ENCODE measurements at places on chromosomes 3 and 15.

DNA sequence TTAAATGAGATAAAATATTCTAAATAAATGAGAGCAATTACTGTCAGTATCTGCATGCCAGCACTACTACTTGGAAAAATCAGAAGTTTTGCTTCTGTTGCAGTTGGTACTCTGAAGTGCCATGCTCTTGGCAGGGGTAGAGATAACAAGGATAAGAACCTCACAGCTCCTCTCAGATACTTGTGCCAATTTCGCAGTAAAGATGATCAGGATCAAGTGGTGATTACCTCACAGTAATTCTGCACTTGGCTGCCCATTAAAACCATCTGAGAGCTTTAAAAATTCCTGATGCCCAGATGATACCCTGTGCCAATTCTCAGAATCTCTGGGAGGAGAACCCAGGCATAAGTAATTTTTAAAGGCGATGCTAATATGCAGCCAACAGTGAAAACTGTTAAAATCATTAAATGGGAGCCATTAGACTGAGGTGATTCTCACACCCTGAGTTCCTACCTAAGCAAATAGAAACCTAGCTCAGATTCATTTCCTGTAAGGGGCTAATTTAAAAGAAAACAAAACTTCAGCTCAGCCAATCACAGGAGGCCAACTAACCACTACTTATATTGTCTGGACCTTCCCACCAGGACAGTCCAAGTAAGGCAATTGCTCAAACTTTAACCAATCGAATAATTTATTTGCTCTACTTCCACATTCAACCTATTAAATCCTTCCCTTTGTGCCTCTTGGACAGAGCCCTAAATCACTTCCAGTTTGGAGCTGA is 171.2 kb downstream of the KCNMB2 start:
- no peak for DNase-seq

DNA sequence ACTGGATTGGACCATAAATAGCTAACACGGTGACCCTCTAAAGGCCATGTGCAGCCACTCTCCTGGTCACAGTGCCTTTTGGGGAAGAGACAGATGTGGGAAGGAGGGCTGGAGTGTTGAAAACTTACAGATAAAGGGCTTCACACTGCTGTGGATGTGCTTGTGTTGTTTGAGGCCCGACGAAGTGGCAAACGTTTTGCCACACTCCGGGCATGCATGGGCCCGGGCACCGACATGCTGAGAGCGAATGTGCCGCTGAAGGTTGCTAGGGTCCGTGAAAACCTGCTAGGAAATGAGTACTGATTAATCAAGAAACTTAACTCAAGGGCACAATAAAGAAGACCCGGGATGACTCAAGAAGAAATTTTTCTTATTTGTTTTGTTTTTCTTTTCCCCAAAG is 542.6 kb downstream of the MECOM start:
- DNase-seq: no peak

DNA sequence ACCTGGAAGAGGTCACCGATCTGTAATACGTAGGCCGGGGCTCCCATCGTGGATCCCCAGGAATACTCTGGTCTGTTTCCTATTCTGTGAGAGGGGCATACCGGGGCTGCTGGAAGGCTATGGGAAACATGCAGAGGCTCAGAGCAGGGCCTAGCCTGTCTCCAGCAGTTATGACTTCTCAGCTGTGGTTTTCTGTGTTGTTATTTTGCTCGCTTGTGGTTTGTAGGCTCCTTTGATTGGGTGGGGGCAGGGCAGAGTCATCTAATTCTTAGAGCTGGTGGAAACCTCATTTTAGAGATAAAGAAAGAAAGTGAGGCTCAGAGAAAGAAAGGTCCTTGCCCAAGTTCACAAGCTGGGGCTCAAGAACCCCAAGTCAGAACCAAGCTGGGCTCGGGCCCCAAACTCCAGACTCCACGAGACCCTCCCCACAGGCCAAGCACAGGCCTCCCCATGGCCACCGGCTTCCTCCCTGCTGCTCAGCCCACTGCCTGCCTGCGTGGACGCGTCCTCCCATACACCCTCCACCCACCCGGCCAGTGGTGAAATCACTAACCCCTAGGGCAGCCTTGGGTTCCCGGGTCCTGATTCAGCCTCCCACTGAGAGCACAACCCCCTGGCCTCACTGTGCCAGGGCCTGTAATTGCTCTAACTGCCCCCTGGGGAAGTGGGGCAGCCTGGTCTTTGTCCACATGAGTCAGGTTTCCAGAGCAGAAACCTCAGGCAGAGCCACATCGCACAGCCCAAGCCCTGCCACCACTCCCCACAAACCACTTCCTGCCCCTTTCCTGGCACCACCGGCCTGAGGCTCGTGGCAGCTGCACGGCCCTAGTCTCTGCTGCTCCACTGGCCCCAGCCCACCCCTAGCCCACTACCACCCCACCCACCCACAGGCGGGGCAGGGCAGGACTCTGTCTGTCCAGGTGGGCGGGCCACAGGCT is 270.8 kb downstream of the UACA start:
- no peak for DNase-seq

DNA sequence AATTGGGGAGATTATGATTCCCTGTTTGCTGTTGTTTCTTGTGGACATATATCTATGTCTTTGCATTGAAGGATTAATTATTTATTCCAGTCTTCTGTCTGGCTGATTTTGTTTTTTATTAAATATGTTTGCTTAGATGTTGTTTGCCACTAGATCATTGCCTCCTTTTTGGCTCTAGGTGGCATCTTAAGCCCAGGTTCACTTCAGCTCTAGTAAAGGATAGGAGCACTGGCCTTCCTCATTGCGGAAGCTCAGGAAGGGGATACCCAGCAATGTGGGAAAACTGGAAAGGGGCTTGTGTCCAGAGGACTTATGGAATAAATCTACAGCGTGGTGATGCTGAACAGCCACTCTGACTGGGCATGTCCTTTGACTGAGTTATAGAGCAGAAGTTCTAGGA is 821.6 kb downstream of the PDCD6IP start:
- no peak for DNase-seq

GRCh38 chr3:99330281-99330680 is 308.1 kb upstream of the COL8A1 start:
- DNase-seq: no peak

DNA sequence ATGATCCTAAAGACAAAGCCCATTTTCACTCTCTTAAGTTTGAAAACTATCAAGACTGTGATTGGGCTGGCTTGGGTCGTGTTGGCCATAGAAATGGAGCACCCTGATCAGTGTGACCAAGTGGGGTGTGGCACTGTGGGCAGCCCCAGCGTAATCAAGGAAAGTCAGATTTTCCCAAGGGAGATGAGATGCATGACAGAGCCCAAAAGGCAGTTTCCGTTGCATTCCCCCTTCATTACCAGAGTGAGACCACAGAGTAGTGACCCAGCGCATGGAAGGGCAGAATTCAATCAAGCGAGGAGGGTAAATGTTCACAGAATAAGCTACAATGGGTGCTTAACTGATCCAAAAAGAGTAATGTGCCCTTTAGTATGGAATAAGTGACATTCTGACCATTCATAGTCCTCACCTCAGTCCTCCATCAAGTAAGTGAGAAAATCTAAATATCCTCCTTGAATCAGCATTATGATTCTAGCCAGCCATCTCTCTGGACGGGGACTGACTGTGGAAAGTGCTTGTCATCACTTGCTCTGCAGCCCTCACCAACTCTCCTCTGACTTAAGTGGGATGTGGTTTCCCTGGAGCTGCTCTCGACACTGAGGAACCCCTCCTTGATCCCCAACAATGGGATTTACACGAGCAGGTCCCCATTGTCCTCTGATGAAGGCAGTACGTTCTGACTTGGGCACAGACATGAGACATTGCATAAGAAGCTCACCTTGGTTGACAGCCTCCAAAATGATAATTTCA is 430.5 kb downstream of the OCA2 start:
- no peak for DNase-seq

DNA sequence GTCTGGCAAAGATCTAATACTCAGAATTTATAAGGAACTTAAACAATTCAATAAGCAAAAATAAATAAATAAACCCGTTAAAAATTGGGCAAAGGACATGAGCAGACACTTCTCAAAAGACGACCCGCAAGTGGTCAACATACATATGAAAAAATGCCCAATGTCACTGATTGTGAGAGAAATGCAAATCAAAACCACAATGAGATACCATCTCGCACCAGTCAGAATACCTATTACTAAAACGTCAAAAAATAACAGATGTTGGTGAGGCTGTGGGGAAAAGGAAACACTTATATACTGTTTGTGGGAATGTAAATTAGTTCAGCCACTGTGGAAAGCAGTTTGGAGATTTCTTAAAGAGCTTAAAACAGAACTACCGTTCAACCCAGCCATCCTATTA is 188.0 kb upstream of the MRPL3 start:
- DNase-seq: no peak

GRCh38 chr3:9947025-9947995 is 4.9 kb downstream of the PRRT3 start:
- peak; percentile 46 for DNase-seq

DNA sequence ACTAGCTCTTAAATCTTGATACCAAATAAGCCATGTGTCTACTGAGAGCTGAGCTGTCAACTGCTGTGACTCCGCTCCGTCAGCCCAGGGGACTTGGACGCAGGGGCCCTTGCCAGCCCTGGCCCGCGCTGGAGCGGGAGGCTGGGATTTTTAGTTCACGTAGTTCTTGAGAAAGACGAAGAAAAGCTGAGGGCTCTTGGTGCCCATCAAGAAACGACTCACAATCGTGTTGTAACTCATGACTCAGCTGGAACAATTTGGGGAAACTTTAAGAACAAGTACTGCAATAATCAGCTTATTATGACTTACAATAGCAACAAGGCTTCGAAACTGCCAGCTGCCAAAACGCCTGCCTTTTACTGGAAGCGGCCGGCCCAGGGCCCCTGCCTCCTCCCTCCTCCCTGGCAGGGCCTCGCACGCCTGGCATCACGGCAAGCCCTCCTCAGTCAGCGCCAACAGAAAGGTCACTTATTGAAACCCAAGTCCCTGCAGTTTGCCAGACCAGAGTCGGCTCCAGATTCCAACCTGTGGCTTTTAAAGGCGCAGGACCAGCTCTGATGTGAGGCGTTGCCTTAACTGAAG is 60.3 kb downstream of the RGMA start:
- no peak for DNase-seq

- no peak for DNase-seq
Measured at GRCh38 chr3:158882445-158882844, 80.6 kb downstream of the MFSD1 start.

DNA sequence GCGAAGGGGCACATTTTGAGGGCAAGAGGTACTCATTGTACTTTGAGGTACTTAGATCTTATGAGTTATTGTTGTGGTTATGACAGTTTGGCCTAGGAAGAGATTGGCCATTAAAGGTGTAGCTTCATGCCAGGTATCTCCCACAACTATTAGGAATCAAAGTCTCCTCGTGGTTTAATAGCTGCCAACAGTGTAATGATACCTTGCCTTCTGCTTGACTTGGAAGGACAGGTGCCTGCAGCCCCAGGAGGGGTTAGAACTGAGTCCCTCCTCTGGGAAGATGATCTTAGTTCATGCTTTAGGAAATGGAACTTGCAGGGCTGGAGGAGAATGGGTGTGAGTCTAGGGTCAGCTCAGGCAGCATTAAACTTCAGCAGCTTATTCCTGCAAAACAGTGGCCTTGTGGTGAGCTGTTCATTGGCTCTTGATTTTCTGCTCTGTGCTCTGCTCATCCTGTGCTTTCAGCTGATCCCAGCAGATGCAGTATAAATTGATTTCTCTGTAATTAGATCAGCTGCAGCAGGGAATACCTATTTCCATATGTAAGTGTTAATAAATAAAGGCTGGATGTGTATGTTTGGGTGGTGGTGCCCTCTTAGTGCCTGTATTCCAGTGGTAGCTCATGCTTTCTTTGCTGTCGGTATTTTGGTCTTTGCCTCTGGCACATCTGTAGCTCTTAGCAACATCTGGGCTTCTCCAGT is 40.5 kb downstream of the ZNF609 start:
- no peak for DNase-seq

- no peak for DNase-seq
Measured at GRCh38 chr15:66906668-66907614, 158.5 kb upstream of the SMAD3 start.

DNA sequence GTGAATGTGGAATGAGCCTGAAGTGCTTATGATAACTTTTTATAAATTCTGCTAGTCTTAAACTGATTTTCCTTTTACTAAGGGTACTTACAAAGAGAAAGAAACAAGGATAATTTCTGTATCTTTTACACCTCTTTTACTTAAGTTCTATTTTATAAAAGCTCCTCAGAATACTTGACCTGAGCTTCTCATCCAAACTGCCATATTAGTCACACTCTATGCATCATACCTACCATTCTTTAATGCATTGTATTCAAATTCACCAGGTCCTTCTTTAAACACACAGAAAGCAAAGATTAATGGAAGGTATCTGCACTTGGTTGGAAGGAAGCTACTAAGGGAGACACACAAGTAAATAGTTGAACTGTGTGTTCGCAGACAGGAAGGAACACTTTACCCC is 1.6 kb upstream of the TOPAZ1 start:
- DNase-seq: no peak

DNA sequence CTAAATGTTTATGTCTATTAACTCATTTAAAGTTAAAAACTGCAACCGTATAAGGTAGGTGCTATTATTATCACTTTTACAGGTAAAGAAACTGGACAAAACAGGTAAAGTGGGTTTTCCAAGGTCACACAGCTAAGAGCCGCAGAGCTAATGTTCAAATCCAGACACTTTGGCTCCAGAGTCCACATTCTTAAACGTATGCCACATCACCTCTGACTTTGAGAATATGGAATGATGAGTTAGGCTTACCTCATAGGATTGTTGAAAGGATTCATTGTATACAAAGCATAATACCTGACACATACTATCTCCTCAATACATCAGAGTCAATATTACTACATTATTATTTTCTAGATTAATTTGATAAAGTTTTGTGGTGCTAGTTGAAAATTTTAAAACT is 240.9 kb upstream of the STT3B start:
- DNase-seq: no peak

- DNase-seq: peak; percentile 66
Measured at GRCh38 chr15:77633134-77633912, 611 bp upstream of the LINGO1 start.

GRCh38 chr3:189277711-189278110 is 105.9 kb downstream of the TPRG1 start:
- no peak for DNase-seq

DNA sequence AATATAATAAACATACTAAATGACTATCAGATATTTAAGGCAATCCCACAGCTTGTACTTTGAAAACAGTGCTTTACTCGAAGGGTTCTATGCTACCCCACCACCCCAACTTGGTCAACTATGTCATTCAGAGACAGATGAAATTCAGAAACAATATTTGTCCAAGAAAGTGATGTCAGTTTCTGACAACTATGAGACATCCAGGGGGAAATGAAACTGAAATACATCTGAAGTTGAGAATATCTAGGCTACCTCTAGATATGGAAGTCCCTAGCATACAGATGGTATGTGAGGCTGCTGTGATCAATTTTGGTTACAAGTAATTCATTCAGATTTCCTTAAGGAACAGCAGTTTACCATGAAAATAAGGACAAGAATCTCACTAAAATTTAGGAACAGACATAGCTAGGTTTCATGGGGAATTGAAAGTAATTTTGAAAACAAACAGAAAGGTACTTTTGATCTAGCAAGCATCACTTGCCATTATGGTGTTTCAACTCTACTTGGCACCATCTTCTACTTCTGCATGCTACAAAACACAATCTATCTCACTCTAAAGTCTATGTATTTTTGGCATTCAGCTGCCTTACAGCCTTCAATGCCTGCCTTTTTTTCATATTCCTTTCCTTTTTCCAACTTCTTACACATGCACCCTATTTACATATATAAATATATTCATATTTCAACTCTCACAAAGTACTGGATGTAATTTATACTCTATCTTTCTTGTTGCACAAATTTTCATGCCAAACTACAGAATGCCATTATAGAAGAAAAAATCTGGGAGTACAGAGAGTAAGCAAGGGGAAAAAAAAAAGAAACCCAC is 21.7 kb downstream of the ATG3 start:
- no peak for DNase-seq

- DNase-seq: no peak
Measured at GRCh38 chr3:24396338-24396737, 98.3 kb downstream of the THRB start.
